GF-D8 (cell line): ENCODE measurements at places on chromosomes 3 and 15.

GRCh38 chr3:158863247-158863646 lies 61.4 kb downstream of the MFSD1 start:
- DNase-seq, result no peak

- DNase-seq, result no peak
These were observed 309.1 kb upstream of the TLE3 start for GRCh38 chr15:70406617-70407335.

- DNase-seq, result no peak
These were observed 8.5 kb upstream of the FANCD2 start for GRCh38 chr3:10017636-10018292.

- DNase-seq, result no peak
These were observed 15.2 kb downstream of the RMDN3 start for GRCh38 chr15:40739854-40740253.

DNA sequence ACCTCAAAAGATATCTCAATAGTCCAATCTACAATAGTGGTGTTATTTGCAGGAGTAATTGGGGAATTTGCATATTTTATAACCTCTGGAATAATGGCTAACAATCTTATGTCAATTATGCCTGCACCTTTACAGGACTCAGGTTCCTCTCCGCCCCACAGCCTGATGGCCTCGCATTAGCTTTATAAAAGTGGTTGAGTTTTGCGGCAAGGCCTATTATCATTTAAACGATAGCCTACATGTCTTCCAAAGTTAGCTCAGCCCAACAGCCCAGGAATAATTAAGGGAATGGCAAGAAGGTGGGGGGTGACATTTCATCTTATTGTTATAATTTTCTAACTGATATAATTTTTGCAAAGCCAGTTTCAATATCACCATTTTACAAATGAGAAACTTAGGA lies 97.3 kb downstream of the RTP4 start:
- no peak for DNase-seq

- no peak for DNase-seq
These were observed 3.6 kb downstream of the ZBED2 start for GRCh38 chr3:111591555-111591954.

GRCh38 chr15:92833106-92833433 lies 67.1 kb upstream of the CHD2 start:
- DNase-seq, result no peak

DNA sequence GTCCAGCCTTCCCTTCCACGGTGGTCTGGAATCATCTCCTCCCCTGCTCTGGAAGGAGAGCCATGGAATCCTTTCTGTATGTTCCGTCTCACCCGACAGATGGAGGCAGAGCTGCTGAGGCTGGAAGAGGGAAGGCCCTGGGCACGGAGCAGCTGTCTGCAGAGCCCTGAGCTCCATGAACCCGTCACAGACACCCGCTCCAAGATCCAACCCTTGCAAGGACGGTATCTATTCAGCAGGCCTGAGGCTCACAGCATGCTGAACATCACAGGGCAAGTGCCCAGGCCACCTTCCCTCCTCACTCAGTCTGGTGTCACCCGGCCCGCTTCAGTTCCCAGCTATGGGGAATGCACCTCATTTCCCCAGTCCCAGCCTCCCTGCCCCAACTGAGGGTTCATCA lies 103.9 kb downstream of the LRIG1 start:
- no peak for DNase-seq

DNA sequence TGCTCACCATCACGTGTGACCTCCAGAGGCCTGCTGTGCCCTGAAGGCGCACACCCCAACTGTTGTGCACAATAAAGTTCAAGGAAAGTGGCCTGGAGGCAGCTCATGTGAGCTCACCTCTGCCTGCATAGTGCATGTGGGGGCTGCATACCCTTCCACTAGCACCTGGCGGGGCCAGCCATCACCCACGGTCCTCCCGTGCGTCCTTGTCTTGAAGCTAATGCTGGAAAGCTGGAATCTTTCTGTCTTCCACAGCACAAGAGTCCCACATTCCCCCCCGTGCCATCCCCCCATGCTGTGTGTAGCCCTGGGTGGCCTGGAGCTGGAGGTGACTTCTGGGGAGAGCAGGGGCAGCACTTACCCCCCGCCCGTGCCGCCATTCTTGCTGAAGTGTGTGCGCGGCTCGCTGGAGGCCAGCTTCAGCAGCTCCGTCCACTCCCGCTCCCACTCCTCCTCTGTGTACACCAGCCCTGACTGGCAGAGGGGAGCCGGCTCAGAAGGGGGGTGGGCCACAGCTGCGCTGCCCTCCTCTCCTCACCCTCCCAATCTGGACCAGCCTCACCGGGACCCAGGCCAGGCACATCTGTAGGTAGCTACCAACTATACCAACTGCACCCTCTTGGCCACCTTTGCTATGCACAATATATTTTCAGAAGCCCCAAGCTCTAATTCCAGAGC lies 199.5 kb downstream of the KLF13 start:
- no peak for DNase-seq

DNA sequence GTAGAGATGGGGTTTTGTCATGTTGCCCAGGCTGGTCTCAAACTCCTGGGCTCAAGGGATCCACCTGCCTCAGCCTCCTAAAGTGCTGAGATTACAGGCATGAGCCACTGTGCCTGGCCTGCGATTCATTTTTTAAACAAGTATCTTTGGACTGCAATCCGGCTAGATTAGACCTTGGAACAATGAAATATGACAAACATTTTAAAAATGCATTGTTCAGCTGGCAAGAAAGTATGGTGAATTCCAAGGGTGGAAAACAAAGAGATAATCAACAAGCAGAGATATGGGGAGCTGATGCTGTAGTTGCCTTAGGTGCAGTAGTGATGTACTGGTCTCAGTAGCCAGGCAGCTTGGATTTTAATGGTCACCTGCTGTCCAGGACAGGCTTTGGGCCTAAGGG lies 95.8 kb upstream of the GOLGA8J start:
- no peak for DNase-seq

DNA sequence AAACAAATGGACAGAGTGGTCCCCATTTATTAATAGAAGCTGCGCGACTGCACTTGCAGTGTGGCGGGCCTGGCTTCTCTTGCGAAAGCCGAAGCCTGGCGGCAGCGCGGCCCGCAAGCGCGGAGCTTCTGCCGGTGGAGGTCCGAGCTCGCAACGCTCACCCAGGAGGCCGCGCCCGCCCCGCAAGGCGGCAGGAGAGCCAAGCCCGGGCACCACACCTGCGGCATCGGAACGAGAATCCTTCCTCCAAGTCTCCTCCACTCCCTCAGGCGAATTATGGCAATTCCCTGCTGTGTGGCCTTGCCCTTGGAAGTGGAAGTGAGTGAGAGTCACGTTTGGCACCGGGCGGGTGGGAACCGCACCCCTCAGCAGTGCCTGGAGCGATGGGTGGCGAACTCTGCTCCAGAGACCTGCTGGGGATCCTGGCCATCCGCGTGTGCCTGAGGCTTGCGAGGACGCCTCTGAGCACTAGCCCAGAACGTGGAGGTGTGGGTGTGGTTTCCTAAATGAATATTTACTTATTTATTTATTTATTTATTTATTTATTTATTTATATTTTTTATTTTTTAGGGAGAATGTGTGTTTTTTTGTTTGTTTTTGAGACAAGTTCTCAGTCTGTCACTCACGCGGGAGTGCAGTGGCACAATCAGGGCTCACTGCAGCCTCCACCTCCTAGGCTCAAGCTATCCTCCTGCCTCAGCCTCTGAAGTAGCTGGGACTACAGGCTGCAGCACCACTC lies 133.7 kb upstream of the UBE2E1 start:
- no peak for DNase-seq

GRCh38 chr15:66429117-66429516 lies 42.4 kb downstream of the MAP2K1 start:
- DNase-seq, result peak; percentile 7

DNA sequence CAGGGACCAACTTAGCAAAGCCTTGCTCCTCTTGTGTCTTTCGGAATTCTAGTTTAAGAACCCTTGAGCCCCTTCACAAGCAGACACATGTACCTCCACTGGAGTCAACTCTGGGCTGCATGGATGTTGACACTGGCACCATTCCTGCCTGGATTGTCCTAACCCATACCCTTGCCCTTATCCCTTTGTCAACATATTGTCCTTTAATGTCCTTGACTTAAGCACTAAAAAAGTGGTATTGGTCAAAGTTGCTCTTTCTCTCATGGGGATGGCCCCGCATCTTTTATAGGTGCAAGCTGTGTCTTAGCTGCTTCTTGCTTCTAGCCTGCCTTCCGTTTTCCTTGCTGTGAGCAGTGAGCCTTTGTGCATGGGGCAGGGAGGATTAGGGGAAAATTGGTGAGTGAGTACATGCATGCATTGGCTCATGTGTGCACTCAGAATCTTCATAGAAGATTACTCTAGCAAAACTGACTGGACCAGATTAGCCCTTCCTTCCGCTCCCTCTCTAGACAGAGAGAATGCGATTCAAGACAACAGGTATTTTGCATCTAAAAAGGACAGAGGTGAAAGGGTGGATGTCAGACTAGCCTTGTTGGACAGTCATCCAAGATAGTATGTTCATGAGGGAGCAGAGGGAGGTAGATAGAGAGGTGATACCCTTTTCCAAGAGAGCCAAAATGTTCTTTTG lies 42.4 kb downstream of the TGFBR2 start:
- DNase-seq, result no peak

GRCh38 chr3:22399566-22399965 lies 648.6 kb upstream of the ZNF385D start:
- DNase-seq, result no peak

- no peak for DNase-seq
These were observed 543.5 kb downstream of the GABRG3 start for GRCh38 chr15:27514526-27514925.

DNA sequence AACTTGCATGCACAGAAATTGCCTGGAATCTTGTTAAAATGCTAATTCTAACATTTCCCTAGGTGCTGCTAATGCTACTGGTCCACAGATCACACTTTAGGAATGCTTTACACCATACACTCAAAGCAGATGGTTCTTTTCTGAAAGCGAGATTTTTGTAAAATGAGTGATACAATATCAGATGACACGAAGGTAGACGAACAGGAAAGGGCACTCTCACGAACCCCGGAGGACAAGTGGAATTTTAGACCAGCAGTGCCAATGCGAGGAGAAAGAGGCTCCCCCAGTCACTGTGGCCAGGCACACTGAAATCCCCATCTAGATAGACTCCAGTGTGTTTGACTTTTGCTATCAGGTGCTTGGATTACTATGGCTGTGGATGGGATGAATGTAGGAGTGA lies 21.0 kb downstream of the FAIM start:
- no peak for DNase-seq

DNA sequence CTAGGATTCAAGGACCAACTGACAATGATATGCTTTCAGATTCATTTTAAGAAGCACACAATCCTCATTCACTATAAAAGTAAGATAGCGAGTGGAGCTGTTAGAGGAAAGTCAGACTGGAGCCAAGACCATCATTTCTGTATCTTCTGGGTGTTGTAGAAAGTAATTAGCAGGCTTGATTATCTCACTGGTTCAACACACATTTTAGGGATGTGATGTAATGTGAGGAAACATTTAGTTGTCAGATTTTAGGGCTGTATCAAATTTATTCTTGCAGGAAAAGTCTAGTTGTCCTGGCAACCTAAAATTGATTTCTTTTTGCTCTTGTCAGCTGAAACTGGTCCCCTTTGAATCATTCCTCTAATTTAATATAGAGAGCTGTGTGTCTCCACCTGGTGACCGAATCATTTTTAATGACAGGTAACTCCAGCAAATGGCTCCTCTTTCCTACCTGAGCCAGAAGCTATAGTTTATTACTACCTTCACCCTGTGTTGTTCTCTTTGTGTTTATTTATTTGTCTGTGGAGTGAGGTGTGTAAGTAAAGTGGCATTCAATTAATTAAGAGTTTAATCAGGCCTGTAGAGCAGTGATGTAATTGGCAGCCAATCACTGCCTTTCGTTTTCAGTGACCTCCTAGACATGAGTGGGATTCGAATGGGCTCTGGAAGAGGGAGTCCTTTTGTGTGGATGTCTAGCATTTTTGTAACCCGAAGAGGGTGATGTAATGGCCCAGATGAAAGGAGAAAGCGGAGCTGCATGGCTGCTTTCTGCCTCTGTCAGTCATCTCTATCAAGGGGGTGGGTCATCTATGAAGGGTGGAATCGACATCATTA lies 125.8 kb downstream of the LPP start:
- no peak for DNase-seq

DNA sequence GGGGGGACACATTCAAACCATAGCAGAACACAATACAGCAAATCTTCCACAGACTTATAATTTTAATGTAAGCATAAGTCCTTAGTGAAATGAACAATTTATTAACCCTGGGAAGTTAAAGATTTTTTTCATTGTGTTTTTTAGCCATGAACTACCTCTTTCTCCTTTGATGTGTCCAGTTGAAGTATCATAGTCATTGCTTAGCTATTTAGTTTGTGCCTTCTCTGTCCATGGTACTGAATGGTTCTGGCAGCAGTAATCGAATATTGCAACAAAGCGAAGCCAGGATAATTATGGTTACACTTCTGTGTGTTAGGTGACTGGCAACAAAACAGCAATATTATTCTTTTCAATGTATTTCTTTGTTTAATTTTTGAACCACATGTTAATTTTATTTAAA lies 403.0 kb upstream of the ONECUT1 start:
- no peak for DNase-seq

- DNase-seq, result no peak
These were observed 30.2 kb downstream of the FAM174B start for GRCh38 chr15:92625251-92625980.

DNA sequence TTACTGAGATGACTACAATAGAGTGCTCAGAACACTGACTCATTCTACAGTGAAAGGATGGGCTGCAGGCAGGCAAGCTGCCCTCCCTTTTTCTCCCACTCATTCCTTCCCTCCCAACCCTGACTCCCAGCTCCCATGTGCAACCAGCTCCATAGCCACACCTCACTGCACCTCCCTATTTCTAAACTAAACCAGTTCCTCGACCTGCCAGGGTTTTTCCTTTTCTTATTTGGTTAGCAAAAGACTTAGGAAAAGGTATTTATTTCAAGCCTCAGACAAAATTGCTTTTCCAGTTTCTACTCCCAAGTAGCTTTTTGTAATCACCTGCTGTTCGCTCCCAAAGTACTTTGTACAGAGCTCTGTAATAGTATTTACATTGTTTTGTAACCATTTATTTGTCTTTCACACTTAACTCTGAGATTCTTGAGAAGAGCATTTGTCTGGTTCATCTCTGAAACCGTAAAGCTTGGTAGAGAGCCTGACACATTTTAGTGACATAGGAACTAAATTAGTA lies 2.2 kb downstream of the AADAC start:
- DNase-seq, result no peak

GRCh38 chr3:161694682-161695564 lies 198.3 kb downstream of the OTOL1 start:
- no peak for DNase-seq

- no peak for DNase-seq
These were observed 10.1 kb downstream of the CRTC3 start for GRCh38 chr15:90539789-90540188.

GRCh38 chr3:195876297-195877064 lies 31.9 kb downstream of the TNK2 start:
- no peak for DNase-seq

GRCh38 chr3:152772674-152773225 lies 62.2 kb upstream of the P2RY1 start:
- DNase-seq, result no peak

GRCh38 chr3:50441424-50442217 lies 61.8 kb downstream of the CACNA2D2 start:
- no peak for DNase-seq
